ENCODE measurements at places on chromosomes 3 and 15.

DNA sequence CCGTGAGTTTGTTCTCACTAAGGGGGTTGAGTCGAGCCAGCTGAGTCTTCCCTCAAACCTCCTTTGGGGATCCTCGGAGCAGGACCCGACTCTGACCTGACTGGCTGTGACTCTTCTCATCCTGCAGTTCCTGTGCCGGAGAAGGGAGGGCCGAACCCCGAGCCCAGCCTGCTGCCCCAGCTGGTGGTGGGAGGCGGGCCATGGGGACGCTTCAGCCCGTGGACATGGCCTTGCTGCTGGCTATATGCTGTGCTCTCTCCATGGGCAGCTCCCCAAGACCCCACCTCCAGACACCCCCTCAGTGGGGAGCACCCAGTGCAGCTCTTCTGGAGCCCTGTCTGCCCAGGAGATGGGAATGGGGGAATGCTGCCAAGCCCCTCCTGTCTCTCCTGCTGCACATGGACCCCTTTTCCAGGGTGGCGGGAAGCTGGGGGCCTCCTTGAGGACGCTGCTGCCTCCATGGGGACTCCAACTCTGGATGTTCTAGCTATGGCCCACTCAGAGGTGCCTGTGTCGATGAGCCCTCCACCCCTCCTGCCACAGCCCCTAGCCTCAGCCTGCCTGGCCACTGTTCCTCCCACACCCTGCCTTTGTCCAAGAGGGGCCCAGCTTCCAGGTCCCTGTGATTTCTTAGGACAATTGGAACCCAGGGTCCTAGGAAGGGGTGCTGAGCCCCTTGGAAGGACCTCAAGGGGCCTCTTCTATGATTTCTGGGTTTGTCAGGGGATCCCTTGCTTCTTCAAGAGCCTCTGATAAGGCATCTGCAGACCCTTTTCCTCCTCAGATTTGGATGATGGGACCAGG lies 12.8 kb downstream of the C15orf39 start:
- no peak for DNase-seq

DNA sequence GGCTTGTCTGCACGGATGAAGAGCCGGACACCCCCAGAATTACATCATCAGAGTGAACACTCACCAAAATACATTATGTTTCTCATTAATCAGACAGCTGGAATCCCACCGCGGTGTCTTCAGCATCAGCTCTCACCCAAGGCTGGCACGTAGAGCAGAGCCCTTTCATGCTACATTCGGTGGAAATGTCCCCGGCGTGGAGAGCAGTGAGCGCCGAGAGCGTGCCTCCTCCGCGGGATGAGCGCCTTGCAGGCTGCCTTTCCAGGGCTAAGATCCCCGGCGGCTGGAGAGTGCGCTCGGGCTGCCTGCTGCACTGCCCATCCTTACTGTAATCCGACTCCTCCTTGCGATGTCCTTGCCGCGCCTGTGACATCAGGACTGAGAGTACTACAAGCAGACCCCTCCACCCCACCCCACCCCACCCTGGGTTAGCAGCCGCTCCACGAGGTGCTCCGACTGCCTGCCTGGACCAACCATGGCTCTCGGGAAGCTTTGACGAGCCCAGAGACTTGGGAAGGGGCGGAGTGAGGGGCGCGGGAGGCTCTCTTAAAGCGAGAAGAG lies at the start of gene ZNF385D:
Gene ZNF385D, minus strand, starts transcription at position 380 of the 561 bp plus-strand sequence. Its CDS starts 294 bp downstream, at position 86.
- no peak for DNase-seq

- peak; percentile 38 for DNase-seq
Measured at GRCh38 chr3:56839784-56840715, 38.3 kb upstream of the ARHGEF3 start.

DNA sequence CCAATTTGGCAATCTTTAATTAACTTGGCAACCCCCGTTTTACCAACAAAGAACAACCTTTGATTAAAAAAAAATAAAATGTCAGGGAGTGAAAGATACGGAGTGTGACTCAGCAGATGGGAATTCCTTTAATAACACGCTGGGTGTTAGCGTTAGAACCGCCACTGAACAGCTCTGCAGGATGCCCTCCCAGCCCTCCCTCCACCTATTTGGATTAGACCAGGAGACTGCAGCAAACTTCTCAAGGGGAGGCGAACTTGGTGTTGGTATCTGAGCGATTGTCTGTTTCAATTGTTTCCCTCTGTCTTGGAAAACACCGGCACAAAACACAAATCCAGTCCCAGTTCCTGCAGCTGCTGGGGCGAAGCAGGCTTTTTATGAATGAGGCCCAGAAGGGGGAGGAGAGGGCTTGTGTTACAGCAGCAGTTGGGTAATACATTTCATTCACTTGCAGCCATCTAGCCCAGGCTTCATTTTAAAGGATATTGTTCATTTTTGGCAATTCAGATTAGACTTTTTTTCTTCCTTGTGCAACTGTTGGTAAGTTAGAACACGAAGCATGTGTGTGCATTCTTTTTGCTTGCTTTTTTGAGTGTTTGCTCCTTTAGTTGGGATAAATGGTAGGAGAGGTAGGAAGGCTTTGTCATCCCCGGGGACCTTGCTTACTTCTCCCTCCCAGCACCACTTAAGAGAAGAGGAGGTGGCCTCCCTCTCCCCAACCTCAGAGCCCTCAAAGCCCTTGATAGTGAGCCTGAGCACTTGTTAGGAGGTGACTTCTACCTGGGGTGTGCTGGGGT lies 152.3 kb downstream of the IGF1R start:
- DNase-seq, result peak; percentile 61

DNA sequence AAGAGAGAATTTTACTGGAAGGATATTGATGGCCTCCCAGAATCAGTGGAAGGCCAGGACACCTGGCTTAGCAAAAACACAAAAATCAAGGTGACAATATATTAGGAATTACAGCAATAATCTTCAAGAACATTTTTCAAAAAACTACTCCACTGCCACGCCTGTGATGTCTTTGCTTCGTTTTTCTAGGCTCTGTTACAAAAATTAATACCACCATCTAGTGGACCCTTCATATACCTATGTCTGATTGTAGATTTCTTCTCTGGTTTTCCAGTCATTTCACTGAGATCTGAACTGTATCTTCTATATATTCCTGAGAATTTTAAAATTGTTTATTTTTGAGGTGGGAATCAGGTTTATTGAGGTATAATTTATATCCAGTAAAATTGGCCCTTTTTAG lies 5.6 kb upstream of the SLC33A1 start:
- DNase-seq, result peak; percentile 24

All from H4 (cell line).